ENCODE measurements at places on chromosomes 3 and 15.

- H3K4me1 ChIP-seq, result no peaks in the 10 kb centered on the region
- no peaks in the 10 kb centered on the region for H3K27me3 ChIP-seq
- no peak overlapping the region for H3K4me3 ChIP-seq
- no peak for DNase-seq
These were observed 38.4 kb downstream of the CFAP100 start for GRCh38 chr3:126433105-126433430.

GRCh38 chr3:40637906-40638305, 113.1 kb downstream of the ZNF621 start:
- no peak for DNase-seq
- no peaks in the 10 kb centered on the region for H3K4me1 ChIP-seq
- H3K36me3 ChIP-seq, result no peaks in the 10 kb centered on the region
- H3K27me3 ChIP-seq, result no peaks in the 10 kb centered on the region

DNA sequence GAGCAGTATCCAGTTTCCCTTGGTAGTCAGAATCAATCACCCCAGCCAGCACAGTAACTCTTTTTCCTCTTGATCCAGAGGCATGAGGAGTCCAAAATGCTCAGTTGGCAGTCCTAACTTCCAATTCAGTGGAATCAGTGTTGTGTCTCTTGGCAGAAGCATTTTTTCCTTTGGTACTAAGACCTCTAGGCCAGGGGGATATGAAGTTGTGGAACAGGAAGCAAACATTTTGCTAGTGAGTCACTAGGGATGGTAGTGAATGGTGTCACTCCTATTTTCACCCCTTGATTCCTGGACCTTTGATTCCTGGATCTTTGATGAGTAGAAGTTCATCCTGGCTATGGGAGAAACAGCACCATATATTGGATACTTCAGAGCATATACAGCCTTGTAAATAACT, 70.5 kb upstream of the ALDH1A3 start:
- H3K27me3 ChIP-seq, result no peaks in the 10 kb centered on the region
- H3K4me1 ChIP-seq, result no peaks in the 10 kb centered on the region
- H3K36me3 ChIP-seq, result no peaks in the 10 kb centered on the region
- no peak overlapping the region for H3K27ac ChIP-seq
- no peak overlapping the region for H3K4me3 ChIP-seq
- DNase-seq, result no peak

DNA sequence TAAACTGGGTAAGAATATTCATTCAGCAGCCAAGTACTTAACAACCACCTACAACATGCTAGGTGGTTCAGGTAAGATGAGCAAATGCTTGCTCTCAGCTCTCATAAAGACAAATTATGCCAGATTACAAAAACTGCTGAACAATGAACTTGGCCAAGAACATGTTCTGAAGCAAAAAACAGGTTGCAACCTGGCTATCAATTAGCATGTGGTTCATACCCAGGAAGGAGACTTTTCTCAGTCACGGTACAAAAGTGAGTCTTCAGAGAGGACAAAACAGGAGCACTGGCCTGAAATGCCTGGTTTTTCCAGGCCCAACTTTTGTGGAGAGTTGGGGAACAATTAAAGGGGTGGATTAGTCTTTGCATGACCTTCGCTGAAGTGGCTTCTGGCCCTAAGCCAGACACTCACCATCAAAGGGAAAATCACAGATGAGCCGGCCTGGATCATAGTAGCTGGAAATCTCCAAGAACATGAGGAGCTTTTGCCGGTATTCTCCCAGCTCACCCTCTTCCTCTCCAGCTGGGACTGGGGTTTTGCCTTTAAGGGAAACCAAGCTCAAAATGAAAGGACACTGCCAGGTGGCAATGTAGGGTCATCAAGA, 7.6 kb upstream of the PLA2G4F start:
- peaks cover 97% of the 10 kb centered on the region for H3K36me3 ChIP-seq
- no peaks in the 10 kb centered on the region for H3K27me3 ChIP-seq
- H3K4me1 ChIP-seq, result peaks cover 9% of the 10 kb centered on the region
- DNase-seq, result no peak

GRCh38 chr3:60754617-60755016, 496.6 kb downstream of the FHIT start:
- H3K4me3 ChIP-seq, result no peak overlapping the region
- H3K27me3 ChIP-seq, result no peaks in the 10 kb centered on the region
- no peak for DNase-seq
- no peak overlapping the region for H3K27ac ChIP-seq

DNA sequence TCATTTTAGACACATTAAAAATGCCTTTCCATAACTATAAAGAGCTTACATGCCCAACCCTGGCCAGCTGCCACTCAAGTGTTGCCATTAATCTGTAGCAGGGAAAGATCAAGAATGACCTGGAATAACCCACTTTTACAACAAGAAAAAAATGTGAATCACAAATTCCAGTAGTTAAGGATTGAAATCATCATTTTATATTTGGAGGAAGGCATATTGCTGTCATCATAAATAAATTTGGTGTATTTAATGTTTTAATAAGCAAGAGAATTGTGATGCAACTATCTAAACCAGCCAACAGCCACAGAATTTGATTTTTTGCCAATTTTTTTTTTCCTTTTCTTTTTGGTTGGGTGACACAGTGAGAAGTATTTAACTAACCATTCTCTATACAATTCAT, 240.0 kb upstream of the SEMA6D start:
- peak; percentile 39 for DNase-seq
- no peaks in the 10 kb centered on the region for H3K4me1 ChIP-seq
- no peaks in the 10 kb centered on the region for H3K36me3 ChIP-seq
- no peaks in the 10 kb centered on the region for H3K27me3 ChIP-seq
- no peak overlapping the region for H3K4me3 ChIP-seq

GRCh38 chr15:60399931-60400330, 2.1 kb upstream of the ANXA2 start:
- no peak for DNase-seq
- H3K27me3 ChIP-seq, result peaks cover 25% of the 10 kb centered on the region
- no peaks in the 10 kb centered on the region for H3K36me3 ChIP-seq
- H3K4me1 ChIP-seq, result peaks cover 14% of the 10 kb centered on the region
- peak overlapping the region; percentile 16 for H3K27ac ChIP-seq
